ENCODE measurements at places on chromosomes 3 and 15.
A peak's percentile ranks its signal among the peaks of the same experiment; 100 is the strongest.

DNA sequence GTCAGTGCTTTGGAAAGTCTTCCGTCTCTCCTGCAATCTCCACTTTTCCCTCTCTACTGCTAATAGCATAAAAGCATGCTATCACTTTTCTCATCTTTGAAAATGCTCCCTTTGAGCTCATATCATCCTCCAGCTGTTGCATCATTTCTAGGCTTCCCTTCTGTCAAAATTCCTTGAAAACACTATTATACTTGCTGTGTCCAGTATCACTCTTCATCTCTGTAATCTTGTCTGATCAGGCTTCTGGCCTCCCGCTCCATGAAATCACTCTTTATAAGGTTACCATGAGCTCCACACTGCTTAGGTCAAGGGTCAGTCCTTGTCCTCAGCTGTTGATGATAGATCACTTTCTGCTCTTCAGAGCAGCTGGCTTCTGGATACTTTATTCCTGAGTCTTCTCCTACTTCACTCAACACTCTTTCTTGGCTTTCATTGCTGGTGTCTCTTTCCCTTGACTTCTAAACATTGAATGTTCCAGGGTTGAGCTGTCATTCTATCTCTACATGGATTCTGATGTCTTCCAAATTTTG is 50.9 kb upstream of the SPTSSB start:
- DNase-seq: no peak

GRCh38 chr3:47994180-47994579 is 22.0 kb downstream of the MAP4 start:
- no peak for DNase-seq

- DNase-seq: peak; percentile 45
Observed at GRCh38 chr3:69306239-69307185, 79.4 kb downstream of the FRMD4B start.

DNA sequence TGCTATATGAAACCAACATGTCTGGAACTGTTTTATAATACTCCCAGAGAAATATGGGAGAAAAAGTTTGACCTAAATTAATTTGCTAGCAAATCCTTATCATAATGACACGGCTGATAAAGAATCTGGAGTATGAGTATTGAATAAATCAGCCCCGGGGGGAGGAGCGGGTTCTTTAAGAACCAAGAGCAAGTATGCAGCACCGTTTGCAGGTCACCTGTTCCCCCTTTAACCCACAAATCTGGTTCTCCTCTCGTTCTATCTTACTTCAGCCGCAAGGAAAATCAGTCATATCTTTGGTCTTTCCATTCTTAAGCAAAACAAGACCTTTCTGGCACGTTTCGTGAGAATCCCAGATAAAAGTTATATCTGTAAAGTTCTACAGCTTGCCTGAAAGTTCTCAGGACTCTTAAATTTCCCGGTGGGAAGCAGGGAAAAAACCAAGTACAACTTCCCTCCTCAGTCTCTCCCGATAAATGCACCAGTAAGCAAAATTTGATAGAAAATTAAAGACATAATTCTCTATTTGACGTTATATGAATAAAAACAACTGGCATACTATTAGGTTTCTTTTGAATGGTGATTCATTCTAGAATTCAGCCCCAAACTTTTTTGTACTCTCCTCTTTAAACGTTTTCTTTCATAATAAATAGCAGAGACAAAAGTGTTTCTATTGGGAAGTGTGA is 348.6 kb downstream of the ZBBX start:
- DNase-seq: peak; percentile 41

- no peak for DNase-seq
Observed at GRCh38 chr3:15284121-15284889, 48.1 kb downstream of the SH3BP5 start.

- no peak for DNase-seq
Observed at GRCh38 chr3:25782636-25782937, 656 bp downstream of the NGLY1 start.

GRCh38 chr3:10946526-10946925 is 46.0 kb upstream of the SLC6A1 start:
- DNase-seq: no peak

DNA sequence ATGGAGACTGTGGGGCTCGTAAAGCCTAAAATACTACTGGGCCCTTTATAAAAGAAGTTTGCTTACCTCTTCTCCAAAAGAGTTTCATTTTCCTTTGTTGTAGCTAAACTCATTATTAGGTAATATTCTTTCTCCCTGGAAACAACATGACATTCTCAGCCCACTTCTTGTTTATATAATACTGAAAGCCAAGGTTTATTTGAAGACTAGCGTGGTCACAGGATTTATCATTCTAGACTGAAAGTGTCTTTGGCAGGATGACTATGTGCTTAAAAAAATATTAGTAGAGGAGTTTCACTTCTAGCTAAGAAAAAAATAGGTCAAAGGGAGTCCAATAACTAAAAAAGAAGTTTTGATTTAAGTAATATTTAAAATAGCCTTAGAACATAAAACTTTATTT is 1085.2 kb upstream of the CADM2 start:
- DNase-seq: no peak

DNA sequence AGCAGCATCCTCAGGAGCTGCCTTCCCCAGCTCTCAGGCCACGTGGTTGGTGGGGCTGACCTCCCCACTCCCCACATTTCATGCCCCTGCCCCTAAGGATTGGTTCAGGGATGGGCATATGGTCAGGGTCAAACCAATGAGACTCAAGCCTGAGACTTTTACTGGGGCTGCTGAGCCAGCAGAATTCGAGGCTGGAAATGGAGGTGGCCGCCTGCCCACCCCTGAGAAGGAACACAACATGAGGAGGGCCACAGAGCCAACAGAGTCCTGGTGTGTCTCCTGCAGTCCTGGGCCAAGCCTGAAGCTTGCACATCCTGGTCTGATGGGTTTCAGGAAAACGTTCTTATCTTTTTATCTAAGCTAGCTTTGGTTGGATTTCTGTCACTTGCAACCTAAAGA is 5.9 kb downstream of the EHD4 start:
- DNase-seq: no peak

DNA sequence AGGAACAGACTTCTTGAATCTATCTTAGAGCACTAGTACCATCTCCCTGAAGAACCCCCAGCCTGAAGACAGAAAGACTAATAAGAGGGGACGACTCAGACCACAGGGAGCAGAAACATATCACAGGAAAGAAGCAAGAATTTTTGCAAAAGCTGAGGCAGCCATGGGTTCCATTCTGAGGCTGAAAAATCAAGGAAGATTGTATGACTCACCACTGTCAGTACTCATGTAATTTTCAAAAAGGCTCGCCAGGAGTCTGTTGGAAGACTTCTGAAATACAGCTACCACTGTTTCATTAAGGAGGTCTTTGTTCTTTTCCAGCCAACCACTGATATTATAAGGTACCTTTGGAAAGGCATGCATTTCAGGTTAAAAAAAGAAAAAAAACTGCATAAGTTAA is 47.5 kb downstream of the MYH15 start:
- no peak for DNase-seq

DNA sequence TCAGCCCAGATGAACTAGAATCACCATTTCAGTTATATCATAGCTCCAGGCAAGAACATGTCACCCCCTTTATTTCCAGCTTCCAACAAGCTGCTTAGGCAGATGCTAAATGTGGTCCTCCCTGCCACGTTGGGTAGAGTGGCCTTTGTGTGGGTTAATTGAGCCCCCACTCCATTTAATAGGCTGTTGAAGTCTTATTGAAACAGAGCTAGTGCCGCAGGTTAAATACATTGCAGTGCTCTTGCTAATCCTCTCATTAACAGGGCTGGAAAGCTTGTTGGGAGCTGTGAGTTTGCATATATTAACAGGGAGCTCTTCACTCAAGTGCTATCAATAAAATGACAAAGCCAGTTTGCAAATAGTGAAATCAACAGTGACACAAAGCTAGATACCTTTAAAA is 248.4 kb upstream of the CMC1 start:
- no peak for DNase-seq

GRCh38 chr15:69729167-69729748 is 276.6 kb downstream of the RPLP1 start:
- DNase-seq: peak; percentile 50

All from WERI-Rb-1 (cell line).